ENCODE measurements at places on chromosomes 1 and 21.

DNA sequence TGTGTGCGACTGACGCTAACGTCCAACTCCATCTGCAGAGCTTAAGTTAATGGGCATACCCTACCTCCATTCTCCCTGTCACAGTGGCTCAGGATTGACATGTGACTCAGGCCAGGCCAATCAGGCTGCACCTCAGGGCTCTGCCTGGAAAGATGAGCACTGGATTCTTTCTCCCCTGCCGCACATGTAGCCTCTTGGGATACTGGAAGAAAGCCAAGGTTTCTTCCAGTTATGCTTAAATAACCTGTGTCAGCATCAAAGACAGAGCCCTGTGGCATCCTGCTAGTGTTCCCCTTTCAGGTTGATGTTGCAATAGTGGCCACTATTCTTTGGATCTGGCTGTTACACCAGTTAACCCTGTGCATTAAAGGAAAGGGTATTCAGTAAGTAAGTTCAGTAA lies 55.0 kb upstream of the SYT6 start:
- DNase-seq: no peak

GRCh38 chr1:207944571-207944970 lies 33.6 kb upstream of the CD34 start:
- DNase-seq: no peak

- no peak for DNase-seq
These were observed 61.7 kb downstream of the UBE2U start for GRCh38 chr1:64265141-64265540.

DNA sequence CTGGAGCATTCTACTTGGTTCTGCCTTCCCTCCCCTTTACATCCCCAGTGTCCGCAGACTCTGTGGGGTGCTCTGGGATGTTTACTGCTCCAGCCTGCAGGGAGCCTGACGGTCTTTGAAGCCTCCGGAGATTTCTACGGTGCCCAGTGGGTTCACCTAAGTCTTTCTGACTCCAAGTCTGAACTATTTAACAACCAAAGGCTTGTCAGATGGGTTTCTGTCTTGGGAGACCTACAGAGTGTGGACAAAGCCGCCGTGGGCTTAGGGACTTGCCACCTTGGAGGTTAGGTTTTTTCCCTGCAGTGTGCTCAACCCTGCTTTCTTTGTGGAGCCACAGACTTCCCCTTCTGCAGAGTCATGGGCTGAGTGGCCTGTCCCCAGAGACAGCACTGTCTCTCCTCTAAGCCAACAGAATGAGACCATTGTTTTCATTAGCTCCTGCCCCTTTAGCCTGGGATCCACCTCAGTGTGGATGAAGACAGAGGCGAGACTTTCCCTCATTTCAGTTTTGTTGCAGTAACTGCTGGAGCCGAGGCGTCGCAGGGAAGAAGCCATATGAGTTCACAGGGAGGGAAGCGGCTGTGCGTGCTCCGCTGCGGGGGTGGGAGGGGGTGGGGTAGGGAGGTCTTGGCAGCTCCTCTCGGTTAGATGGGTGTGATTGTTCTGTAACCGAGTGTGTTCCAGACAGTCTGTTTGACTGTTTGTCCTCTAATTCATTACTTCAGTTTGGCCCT lies 120.7 kb downstream of the CNIH3 start:
- no peak for DNase-seq

DNA sequence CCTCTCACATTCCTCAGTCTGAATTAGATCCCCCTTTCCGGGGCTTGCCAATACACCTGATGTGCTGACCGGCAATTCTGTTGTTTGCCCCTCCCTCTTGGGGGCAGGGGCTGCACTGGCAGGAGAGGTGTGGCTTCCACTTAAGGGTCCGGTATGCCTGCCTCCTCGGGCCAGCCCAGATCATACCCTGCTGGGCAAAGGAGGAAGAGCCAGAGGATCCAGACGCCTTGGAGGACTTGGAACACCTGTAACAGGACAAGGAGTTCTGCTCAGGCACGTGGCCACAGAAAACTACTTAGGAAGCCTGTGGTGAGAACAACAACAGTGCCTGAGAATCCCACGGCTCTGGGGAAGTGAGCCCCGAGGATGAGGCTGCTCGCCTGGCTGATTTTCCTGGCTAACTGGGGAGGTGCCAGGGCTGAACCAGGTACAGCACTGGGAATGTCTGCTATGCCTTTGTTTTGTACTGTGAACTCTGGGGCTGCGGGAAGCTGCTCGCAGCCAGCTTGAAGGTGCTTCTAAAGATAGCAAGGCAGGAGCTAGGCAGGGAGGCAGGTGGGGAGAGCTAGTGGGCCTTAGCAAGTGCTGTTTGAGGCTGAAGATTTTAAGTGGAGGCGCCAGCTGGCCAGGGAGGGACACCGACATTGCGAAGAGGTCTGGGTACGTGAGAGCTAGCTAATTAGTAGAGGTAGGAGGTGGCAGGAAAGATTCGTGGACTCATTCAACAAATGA lies at the start of gene SMPDL3B:
Gene SMPDL3B (plus strand): TSS at position 183 of the 732 bp plus-strand sequence. CDS start 184 bp downstream, at position 367.
- DNase-seq: no peak

DNA sequence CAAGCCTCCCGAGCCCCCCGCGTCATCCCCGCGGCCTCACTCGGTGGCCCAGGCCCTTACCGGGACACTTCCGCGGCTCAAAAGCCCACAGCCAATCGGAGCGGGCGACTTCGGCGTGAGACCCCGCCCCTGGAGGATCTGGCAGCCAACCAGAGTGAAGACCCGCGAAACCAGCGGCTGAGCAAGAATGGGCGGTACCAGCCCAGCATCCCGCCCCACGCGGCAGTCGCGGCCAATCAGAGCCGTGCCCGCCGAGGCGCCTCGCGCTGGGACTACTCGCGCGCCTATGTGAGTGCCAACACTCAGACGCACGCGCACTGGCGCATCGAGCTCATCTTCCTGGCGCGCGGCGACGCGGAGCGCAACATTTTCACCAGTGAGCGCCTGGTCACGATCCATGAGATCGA lies 22.5 kb downstream of the DISP3 start:
- no peak for DNase-seq

GRCh38 chr1:42173961-42174735 lies 9.6 kb upstream of the GUCA2A start:
- no peak for DNase-seq

- no peak for DNase-seq
These were observed 20.9 kb downstream of the HLCS start for GRCh38 chr21:36945496-36946138.

DNA sequence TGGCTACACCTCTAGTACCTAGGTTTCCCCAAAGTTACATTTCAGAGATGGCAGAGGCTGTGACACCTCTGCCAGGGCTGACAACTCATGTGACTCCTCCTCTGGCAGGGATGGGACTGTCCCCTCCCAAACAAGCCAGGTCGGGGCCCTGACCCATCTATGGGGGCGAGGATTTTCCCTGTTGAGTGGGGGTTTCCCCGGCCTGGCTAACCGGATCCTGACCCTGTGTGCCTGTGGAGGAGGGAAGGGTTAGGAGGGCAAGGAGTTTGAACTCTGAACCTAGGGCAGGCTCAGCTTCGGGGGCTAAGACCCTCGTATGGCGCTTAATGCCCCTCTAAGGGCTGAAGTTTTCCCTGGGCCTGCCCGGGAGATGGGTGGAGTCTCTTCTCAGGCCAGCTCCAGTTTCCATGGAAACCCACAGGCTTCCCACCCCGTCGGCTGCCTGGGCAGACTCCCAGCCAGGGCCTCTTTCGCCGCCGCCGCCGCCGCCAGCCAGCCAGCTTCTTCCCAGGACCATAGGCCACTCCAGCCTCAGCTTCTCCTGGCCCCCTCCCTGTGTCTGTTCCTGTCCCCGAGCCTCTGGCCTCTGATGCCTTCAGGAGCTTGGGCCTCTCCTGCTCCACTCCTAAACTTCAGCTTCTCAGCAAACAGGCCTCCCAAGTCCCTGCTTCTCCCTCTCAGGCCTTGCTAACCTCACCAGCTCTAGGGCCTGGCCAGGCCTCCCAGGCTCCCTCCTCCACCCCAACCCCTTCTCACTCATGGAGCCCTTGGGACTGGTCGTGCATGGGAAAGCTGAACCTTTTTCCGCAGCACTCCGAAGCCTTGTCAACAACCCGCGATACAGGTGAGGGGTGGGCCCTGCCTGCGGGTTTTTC lies at the start of gene BTBD19:
Gene BTBD19 (plus strand): TSS at position 461 of the 875 bp plus-strand sequence. CDS start 298 bp downstream, at position 759.
- no peak for DNase-seq

GRCh38 chr1:176551146-176551545 lies 88.2 kb downstream of the PAPPA2 start:
- DNase-seq: no peak

DNA sequence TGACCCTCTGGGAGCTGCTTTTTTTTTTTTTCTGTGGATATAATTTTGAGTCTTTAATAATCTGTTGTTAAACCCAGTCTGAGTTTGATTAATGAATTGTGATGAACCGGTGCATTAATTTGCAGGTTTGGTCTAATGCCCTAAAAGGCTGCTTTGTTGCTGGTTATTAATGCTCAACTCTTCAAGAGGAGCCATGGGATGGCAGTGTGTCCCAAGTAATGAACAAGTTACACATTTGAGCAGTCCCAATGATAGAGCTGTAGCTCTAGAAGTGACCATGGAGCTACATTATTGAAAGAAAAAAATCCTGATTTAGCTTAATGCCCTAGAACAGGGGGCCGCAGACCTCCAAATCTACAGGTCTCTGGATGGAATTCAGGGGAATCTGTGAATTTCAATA lies 53.1 kb downstream of the RWDD3 start:
- no peak for DNase-seq

DNA sequence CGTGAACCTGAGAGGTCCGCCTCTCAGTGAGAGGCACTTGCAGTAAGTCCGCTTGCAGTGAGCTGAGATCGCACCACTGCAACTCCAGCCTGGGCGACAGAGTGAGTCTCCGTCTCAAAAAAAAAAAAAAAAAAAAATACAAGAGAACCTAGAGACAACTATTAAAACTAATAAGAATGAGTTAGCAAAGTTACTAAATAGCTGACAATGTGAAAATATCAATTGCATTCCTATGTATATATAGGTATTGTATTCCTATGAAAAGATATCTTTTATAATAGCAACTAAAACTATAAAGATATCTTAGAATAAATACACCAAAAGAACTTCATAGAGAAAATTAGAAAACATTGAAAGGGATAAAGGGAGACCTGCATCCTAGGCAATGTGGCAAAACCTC lies 20.3 kb downstream of the FLVCR1 start:
- DNase-seq: no peak

GRCh38 chr1:103283841-103284669 lies 175.7 kb upstream of the COL11A1 start:
- DNase-seq: no peak

DNA sequence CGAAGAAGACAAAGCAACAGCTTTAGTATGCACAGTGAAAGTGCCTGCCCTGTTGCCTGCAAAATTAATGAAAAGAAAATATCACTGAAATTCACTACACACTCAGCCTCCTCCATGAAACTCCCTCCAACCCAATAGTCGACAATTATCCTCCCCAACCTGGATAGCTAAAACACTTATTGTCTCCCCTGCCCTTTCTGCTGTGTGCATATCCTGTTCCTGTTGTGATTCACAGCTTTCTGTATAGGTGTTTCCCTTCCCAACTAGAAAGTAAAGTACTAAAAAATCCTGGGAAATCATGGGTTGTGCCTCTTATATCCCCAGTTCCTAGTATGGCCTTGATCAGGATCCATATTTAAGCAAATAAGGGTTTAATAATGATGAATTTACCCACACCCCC lies 412.1 kb downstream of the LTN1 start:
- no peak for DNase-seq

GRCh38 chr1:221310180-221310579 lies 430.9 kb downstream of the HLX start:
- DNase-seq: no peak

DNA sequence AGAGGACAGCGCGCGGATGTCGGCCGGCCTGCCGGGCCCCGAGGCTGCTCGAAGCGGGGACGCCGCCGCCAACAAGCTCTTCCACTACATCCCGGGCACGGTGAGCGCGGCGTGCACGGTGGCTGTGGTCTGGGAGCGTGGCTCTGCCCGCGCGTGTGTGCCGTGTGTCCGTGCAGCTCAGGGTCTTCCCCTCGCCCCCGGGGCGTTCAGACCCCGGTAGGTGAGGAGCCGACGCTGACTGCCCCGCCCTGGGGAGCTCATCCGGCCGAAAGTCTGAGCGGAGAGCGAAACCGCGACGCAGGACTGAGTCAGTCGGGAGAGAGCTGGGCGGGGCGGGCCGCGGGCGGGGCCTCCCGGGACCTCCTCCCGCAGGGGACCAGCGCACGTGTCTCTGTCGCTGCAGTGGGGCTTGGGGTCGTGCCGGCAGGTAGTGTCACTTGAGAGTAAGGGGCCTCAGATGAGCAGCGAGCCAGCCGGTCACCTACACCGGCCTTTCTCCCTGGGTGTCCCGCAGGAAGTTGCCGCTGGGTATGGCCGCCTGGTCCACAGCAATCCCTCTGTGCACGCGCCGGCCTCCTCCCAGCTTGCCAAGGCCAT lies 520 bp downstream of the PLEKHN1 start:
- no peak for DNase-seq

DNA sequence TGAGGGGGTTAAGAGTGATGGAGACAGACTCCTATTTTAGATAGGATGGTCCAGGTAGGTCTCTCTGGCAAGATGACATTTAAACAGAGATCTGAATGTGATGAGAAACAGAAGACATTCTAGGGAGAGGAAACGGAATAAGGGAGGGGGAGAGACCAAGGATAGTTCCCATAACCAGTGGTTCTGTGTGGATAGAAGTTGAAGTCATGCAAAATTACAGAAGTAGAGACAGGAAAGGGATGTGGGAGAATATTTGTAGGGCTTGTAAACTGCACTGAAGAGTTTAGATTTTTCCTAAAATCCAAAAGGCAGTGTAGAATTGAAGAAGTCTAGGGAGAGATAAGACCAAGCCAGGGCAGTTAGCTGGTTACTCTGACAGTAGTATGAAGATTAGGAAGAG lies 200.6 kb downstream of the GRIK1 start:
- no peak for DNase-seq

DNA sequence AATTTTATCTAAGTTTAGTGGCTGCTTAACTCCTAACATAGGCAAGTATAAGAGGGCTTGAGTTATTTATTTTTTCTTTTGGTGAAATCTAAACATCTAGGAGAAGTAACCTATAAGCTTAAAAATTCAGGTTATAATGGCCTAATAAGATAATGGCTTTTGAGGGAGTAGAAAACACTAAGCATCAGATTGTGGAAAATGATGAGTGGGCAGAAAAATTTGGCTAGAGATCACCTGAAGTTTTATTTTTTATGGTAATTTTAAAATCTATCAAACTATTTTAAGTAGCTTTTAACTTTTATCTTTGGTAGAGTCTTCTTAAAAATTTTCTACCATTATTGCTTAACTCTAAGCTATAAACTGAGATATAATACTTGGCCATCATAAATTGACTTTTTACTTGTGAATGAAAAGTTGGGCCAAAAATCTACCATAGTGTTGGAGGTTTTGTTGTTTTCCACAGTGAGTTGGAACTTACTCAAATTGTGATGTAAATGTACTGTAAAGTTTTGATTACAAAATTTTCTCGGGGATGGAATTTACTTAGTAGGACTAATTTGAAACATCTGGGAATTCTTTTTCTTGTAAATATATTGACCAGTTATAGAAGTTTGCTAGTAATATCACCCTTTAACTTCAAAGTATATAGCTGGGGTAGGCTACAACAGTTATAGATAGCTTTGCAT lies 63.9 kb downstream of the USP25 start:
- DNase-seq: no peak

- DNase-seq: no peak
These were observed 177.4 kb downstream of the AKT3 start for GRCh38 chr1:243672539-243673074.

GRCh38 chr1:25927521-25928265 lies 21.5 kb upstream of the STMN1 start:
- DNase-seq: no peak

- DNase-seq: no peak
These were observed 142.3 kb downstream of the MIS18A start for GRCh38 chr21:32136546-32136945.

Measured in iPS DF 6.9 (cell line).